HS-27A (cell line): ENCODE measurements at places on chromosomes 3 and 15.

DNA sequence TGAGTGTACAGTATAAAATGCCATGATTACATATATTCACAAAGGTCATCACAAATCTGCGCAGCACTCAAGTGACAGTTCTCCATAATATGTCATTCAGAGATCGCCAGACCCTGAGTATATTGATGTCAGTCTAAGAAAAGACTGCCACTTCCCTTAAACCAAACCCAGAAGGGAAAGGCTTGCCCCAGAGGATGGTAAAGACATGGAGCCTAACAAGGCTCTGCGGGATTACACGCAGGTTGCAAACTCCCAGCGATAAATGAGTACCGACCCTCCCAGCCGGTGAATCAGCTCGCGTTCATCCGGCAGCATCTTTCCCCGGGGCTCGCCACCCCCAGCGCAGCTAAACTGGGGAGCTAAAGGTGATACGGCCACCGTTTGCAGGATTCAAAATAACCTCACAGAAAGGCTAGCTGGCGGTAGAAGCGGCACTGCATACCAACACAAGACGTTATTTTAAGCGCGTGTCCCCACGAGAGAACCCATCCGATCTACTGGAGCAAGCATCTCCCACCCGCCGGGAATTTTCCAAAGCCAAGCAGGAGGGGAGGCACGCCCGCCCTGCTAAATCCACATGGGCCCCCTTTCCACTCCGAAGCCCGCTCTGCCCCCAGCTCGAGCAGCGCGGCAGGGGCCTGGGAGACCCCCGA lies 643 bp downstream of the MYO5A start:
- no peak for DNase-seq

DNA sequence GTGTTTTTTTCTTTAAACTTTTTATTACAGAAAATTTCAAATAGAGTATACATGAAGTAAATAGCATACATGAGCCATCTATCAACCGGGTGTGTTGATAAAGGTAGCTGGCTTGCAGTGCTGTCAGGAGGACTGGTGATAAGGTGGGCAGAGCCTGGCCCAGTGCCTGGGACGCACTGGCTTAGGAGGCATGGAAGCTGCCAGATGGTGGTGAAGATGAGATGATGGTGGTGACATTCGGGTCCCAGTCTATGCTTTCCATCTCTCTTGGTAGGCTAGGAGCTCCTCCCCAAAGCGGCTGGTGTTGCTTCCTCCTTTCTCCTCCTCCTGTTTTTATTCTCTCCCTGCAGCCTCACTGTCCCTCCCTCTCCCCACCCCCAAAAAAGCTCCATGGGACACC lies 101.7 kb downstream of the ADCY5 start:
- no peak for DNase-seq

- no peak for DNase-seq
These were observed 18.1 kb downstream of the MOBP start for GRCh38 chr3:39485547-39485946.

GRCh38 chr15:68957696-68958095 lies 27.4 kb downstream of the SPESP1 start:
- DNase-seq: no peak

DNA sequence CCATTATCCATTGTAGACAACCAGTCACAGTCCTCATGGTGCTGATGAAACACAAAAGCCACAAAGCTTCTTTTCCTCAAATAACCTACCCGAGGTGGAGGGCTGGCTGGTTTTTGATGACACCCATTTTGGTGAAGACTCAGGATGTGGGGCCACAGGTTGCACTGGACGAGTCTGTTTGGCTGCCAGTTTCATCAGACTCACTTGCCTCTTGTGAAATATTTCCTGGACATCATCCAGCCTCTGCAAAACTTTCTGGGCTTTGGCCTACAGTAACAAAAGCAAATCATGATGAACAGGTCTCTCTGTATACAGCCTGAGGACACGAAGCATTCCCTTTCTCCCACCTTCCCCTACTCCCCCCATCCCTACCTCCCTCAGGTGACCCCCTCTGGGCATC lies 42.2 kb downstream of the B3GNT5 start:
- DNase-seq: no peak

GRCh38 chr3:9890249-9891071 lies at the start of gene JAGN1:
Gene JAGN1 (plus strand): TSS chr3:9890610. CDS start chr3:9890723, 113 bp downstream.
- peak; percentile 80 for DNase-seq

DNA sequence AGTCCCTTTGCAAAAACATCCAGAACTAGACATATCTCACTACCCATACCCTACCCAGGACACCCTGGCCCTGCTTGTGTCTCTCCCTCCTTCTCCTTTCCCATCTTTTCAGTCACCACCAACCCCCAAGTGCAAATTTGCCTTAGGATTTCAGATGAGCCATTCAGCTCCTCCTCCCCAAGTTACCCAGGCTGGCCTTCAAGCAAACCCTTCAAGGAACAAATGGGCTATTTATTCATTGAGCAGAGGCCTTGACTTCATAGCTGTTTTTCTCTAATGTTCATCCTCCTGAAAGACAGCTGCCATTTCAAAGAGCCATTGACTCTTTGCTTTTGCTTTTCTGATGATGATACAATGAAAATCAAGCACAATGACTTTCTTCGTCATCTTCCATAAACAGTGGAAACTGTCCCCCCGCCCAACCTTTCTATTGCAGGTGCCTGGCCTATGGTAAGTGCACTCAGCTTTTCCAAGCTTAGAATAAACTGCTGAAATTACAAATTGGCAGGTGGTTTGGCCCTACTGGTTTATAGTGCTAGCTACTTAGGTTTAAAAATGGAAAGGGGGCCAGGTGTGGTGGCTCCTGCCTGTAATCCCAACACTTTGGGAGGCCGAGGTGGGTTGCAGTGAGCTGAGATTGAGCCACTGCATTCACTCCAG lies 26.1 kb upstream of the KLHL6 start:
- DNase-seq: no peak

DNA sequence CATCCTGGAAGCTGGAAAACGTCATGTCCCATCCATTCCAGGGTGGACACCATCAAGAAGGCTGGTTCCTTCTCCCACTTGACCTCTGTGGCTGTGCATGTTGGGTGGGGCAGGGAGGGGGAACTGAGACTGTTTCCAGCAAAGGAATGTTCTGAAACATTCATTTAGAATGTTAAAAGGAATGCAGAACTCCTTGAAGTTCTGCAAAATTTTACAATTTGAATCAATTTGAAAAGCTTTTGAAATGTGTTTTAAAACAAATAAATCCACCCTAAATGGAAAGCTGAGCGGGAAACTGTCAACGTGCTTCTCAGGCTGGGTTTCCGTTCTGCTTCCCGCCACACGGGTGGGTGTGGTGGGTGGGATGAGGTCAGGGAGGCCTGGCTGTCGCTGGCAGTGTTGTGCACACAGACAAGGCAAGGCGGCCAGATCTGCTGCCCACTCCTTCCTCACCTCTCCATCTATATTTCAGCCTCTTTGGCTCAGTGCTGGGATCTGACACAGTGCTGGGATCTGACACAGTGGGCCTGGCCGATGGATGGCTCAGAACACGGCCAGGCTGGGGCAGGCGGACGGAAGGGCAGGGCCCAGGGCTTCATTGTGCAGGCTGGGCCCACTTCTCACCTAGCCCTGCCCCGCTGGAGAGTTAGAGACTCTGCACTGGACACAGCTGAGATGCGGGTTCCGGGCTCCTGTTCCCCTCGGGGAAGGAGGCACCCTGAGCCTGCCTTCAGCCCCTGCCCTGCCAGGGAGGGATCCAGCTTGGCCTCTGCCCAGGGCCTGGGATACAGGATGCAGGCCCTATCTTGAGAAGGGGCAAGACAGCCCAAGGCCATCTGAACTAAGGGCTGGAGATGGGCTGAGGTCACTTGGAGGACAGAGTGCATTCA lies 110.4 kb downstream of the TMEM266 start:
- DNase-seq: peak; percentile 84

DNA sequence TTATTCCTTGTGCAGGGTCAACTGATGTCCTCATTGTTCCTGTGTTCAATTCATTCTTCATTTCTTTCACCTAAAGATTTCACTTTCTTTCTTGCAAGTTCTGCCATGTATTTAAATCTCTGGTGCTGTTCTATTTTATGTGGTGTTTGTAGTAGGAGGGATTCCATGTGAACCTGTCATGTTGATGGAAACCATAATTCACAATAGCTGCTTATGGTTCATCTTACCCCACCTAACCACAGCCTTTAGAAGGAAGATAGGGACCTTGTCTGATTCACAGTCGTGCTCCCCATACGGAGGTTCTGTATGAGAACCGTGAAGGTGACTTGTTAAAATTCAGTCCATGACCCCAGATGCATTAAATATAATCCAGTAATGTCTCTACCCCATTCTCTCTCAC lies 21.9 kb downstream of the SLCO2A1 start:
- DNase-seq: no peak

GRCh38 chr3:137071104-137071503 lies 113.3 kb downstream of the IL20RB start:
- DNase-seq: no peak

DNA sequence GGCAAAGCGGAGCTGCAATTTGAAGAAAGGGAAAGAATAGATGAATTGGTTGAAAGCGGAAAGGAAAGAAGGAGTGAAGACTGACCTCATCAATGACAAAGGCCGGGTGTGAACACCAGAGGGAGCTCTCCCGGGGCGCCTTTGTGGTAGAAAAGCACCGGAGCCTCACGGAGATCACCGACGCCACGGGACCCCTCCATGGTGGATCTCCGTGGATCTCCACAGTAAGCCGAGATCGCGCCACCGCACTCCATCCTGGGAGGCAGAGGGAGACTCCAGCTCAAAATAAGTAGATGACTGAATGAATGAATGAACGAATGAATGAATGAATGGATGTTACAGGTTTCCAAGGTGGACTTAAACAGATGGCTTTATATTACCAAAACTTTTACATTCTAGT lies 25.0 kb downstream of the GPR160 start:
- no peak for DNase-seq

DNA sequence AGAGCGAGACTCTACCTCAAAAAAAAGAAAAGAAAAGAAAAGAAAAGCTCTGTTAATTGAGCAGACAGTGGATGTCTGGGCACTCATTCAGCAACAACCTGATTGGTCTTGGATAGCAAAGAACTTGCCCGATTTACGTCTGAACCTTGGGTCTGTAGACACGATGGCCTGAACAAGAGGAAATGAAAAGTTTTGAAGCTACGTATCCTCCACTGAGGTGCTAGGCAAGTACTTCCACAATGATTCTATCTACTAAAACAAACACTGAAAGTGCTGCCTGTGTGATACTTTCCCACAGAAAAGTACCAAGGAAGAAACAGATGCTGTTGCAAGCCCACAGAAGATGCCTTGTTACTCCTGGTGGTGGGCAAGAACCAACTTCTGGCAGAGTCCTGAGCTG lies 21.8 kb upstream of the MUSTN1 start:
- DNase-seq: no peak

DNA sequence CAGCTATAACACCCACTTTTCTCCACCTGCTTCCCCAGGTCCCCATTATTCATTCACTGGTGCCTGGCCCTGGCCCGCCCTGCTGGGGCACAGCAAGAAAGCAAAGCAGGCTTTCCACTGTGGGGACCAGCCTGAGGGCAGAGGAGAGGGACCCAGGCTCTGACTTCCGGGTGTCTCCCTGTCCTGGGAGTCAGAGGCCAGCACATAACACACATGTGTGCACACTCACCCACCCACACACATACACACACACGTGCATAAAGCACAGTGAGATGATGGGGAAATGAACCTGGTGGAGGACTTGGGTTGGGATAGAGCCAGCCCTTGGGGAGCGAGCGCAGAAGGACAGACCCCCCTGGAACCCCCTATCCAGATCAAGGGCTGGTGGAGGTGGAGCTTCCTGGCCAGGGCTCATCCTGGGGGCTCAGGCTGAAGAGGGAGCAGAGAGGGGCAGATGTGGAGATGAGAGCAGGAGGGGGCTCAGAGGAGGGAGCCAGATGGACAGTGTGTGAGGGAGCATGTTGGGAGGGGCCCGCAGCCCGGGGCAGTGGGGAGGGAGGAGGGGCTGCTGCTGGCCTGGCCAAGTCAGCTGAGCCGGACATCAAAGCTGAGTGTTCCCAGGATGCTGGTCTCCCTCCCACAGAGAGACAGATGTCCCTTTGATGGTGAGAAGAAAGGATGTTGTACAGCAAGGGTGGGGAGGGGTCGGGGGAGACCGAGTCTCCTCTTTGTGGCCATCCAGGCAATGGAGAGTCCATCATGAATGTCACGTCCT lies 78.2 kb downstream of the LINGO1 start:
- DNase-seq: no peak

- peak; percentile 55 for DNase-seq
These were observed 193.9 kb upstream of the UBE2E1 start for GRCh38 chr3:23611737-23612295.

GRCh38 chr3:171416061-171416460 lies 44.1 kb downstream of the TNIK start:
- DNase-seq: no peak

- DNase-seq: no peak
These were observed 18.7 kb downstream of the DNAJC13 start for GRCh38 chr3:132435911-132436425.

- DNase-seq: no peak
These were observed 246.7 kb downstream of the LPP start for GRCh38 chr3:188400494-188401243.

DNA sequence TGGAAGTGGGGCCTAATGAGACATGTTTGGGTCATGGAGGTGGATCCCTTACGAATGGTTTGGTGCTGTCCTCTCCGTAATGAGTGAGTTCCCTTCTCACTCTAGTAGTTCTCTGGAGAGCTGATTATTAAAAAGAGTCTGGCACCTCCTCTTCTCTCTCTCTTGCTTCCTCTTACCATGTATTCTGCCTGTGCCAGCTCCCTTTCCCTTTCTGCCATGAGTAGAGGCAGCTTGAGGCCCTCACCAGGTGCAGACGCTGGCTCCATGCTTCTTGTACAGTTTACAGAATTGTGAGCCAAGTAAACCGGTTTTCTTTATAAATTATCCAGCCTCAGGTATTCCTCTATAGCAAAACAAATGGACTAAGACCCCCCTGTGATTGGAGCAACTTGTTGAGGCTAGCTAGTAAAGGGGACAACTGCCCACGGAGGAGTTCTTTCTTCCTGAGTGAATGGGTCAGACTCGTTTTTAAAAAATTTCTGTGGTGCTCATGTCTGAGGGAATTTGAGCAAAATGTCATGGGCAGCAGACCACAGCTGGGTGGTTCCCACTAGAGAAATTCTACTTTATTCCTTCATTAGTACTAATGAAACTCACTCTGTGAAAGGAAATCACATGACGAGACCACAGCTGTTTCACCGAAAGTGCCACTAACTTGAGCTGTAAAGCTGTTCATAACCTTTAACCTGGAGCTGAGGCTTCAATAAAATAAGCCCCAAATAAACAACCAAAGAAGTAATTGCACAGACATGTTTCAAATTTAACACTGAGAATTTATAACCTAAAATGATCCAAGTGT lies 210.0 kb downstream of the NFKBIZ start:
- no peak for DNase-seq

DNA sequence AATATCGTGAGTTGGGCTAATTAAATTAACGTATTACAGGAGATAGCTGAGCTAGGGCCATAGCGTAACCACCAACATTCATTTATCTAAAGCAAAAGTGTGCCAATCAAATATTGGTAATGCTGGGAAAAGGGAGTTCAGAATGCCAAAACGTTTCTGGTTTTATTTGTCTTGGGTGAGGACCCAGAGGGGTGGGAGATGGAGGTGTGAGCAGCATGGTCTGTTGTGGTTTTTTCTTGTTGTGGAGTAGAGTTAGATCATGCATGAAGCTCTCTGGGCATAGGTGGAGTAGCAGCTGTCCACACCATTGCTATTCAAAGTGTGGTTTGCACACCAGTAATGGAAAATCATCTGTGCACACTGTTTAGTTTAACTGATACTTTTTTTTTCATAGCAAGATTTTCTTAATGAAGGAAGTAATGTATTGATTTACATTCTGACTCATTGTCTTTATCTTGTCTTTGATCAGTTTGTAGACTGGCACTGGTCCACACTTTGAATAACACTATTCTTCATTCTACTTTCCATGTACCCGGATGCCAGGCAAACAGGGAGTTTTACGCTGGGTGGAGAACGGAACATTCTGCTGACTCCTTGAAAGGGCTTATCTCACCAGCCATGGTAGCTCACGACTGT lies 50.8 kb upstream of the CRTC3 start:
- DNase-seq: no peak
